RWPE1 (cell line): ENCODE measurements at places on chromosomes 5 and 9.
A peak's percentile ranks its signal among the peaks of the same experiment; 100 is the strongest.

- no peak for DNase-seq
These were observed 6.2 kb downstream of the SLC6A18 start for GRCh38 chr5:1231354-1231905.

GRCh38 chr5:100553209-100553608 lies 18.0 kb downstream of the FAM174A start:
- DNase-seq, result no peak

- DNase-seq, result no peak
These were observed 12.3 kb downstream of the TRAF2 start for GRCh38 chr9:136898483-136899100.

GRCh38 chr5:57175551-57176309 lies 1.9 kb downstream of the GPBP1 start:
- DNase-seq, result peak; percentile 37

GRCh38 chr5:162139190-162139589 lies 71.6 kb downstream of the GABRG2 start:
- no peak for DNase-seq

GRCh38 chr5:45171563-45171962 lies 362.8 kb downstream of the MRPS30 start:
- DNase-seq, result no peak

DNA sequence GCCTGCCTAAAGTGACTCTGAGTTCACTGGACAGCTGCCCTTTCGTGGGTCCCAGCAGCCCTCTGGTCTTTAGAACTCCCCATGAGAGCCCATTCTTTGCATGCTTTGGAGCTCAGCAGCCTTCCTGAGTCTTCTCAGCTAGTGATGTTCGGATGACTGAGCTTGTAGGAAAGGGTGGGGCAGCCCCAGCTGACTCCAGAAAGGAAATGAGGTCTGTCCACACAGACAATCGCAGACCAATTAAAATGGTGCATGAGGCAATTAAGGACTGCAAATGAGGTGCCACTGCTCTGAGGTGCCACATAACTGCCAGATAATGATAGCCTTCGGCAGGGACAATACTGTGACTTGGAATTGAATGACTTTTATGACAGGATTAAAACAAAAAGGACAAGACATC lies 25.4 kb upstream of the TOMM5 start:
- peak; percentile 20 for DNase-seq

- DNase-seq, result peak; percentile 2
These were observed 747.6 kb upstream of the EDIL3 start for GRCh38 chr5:85132269-85132668.

DNA sequence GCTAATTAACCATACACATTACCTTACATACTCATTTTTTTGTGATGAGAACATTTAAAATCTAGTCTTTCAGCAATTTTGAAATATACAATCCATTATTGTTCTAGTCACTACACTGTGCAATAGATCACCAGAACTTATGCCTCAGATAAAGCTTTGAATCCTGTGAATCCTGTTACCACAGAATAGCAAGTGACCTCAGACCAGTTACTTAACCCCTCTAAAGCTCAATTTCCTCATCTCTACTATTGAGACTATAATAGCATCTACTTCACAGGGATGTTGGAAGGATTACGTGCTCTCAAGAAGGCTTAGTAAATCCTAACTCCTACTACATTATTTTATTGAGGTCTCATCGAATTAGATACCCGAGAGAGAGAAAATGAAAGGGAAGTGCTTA lies 60.2 kb upstream of the PIP5K1B start:
- DNase-seq, result no peak

DNA sequence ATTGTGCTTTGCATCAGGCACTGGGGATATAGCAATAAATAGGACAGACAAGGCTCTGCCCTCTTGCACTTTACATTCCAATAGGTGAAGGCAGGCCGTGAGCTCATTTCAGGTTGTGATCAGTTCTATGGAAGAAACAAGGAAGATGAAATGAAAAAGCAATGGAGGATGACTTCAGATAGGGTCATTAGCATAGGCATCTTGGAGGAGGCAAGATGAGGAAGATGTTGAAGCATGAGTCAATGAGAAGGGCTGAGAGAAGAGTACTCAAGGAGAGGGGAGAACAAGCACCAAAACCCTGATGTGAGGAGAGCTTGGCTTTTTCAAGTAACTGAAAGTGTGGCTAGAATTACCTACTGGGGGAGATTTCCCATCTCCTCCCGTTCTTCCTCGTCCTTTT lies 5.0 kb upstream of the SPARC start:
- DNase-seq, result no peak

GRCh38 chr5:112616812-112617547 lies 120.7 kb upstream of the APC start:
- no peak for DNase-seq

GRCh38 chr5:6902597-6902996 lies 189.4 kb downstream of the TENT4A start:
- no peak for DNase-seq

DNA sequence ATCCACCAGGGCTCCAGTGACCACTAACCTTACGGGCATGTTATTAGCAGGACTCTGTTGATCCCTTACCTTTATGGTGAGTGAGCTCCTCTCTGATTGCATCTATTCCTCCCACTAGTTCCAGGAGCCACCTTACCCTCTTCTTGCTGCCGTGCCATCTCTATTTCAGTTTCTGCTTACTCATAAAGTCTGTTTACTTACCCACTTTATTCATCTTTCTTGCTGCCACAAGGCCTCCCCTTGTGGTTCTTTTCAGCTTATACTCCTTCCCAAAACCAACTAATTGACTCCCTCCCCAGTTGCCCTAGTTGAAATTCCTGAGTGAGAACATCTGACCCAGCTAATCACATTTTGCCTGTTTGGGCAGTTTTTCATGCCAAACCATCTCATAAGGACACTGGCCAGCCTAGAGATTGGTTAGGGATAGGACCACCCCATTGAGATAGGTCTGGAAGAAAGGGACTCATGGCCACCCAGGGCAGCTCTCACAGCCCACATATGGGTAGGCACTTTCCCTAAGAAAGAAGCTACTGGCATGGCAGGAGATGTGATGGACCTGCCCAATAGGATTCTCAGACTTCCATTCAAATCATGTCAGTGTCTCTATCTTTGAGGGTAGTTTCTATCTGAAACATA lies 412.7 kb downstream of the EFNA5 start:
- no peak for DNase-seq

DNA sequence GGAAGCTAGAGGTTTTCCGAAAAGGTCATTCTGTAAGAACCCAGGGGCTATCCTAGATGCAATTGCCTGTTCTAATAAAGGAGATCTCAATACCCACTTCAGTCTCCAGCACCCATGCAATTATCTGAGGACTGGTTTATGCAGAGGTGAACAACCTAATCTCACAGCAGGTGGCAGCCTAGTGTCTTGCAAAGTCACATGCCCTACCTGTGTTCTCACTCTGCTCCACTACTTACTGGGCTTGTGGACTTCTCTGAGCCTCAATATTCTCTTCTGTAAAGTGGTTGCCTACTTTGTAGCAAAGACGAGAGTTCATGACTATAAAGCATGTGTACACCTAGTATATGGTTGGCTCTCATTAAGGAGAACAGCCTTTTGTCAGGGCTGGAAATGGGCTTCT lies 21.0 kb upstream of the ALDH1B1 start:
- peak; percentile 70 for DNase-seq
